ENCODE measurements at places on chromosomes 1 and 21.

DNA sequence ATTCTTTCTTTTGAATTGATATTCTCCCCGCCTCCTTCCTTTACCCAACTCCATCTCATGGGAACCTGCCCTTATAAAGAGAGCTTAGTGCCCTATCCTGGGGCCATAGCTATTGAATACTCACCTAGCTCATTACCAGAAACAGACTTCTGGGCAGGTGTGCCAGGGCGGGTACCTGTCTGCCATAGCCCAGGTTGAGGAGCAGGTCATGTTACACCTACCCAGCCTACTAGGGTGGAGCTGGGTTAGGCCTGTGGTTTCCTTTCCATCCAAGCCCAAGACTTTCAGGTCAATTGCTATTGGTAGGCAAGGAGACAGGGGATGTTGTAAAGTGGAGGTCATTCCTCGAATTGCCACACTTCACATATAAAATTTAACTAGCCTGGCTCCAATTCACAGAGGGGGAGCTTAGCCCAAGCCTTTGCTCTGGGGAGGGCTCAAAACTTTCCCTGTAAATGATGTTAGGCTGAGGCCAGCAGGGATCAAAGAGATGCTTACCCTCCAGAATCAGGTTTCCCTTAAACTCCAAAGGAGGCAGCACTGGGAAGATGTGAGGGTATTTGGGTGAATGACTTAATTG is 87.1 kb upstream of the IPO9 start:
- no peak for DNase-seq

DNA sequence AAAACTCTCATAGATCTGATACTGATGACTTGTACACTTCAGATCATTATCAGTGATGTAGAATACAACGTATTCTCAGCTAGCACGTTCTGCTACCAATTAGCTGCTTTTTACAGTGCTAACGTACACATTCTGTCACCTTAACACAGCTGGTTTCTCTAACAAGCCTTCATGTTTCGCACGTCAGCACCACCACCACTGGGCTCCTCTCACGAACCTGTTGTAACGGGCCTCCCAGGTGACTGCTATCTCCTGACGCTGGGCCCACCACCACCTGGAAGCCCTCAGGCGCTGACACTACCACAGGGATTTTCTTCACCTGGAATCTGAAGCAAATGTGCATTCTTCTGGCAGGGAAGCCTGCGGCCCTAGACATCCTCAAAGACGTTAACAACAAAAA is 19.8 kb downstream of the TOMM20 start:
- no peak for DNase-seq

DNA sequence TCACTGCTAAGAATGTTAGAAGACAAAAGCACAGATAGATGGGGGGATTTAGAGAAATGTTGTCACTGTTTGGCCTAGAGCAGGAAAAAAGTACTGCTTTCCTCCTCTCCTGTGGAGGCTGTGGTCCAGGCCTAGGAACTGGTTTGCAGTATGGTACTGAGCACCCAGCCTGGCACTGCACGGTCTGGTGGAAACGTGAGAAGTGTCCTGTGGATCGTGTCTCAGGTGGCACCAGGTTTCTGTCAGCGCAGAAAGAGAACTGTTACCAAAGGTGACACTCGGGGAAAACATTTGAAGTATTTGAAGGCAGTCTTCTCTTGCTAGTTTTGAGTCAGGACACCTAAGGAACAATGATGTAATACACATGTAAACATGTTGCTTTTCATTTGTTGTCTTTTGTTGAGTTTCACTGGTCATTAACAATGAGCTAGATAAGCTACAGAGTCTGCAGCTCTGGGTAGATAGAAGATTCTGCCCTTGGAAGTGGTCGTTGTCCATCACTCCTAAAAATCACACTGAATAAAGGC is 63.0 kb downstream of the B3GALNT2 start:
- no peak for DNase-seq

- DNase-seq: no peak
Observed at GRCh38 chr1:211485480-211485857, 6.5 kb downstream of the RD3 start.

DNA sequence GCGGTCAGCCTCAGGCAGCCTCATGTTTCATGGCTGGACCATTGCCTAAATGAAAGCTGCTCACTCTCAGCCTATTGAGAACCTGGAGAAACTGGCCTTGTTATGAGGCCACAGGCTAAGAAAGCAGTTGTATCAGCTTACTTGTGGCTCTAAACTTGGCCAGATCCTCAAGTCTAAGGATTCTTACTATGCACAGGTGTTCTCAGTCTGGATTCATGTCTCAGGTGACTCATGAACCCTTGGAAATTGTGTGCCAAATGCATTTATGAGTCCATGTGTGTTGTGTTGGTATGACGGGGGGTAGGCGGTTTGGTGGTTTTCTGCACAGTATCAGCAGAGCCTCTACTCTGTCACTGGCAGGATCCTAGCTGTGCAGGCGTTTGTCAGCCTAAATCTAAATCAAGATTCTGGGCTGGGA is 90.4 kb downstream of the ROR1 start:
- no peak for DNase-seq

GRCh38 chr1:118925651-118926050 is 62.5 kb downstream of the TBX15 start:
- DNase-seq: no peak

GRCh38 chr1:212977781-212978645 is 27.7 kb downstream of the VASH2 start:
- DNase-seq: no peak

- no peak for DNase-seq
Observed at GRCh38 chr1:214005708-214006107, 17.9 kb downstream of the PROX1 start.

DNA sequence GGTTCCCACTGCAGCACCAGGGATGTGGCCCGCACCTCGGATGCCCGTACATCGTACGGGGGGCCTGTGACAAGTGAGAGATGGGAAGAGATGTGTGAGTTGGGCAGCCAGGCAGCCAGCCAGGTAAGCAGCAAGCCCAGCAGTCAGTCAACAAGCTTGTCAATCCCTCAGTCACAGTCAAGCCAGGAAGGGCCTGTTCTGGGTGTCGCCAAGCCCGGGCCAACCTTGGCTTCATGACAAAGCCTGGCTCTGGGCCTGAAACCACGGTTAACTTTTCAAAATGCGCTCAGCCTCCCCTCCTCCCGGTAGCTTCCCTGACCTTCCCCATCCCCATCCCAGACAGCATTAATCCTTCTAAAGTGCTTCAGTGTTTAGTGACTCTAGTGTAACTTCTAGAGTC is 31.8 kb downstream of the MYOM3 start:
- DNase-seq: no peak

GRCh38 chr1:98143403-98143802 is 222.6 kb upstream of the DPYD start:
- no peak for DNase-seq

DNA sequence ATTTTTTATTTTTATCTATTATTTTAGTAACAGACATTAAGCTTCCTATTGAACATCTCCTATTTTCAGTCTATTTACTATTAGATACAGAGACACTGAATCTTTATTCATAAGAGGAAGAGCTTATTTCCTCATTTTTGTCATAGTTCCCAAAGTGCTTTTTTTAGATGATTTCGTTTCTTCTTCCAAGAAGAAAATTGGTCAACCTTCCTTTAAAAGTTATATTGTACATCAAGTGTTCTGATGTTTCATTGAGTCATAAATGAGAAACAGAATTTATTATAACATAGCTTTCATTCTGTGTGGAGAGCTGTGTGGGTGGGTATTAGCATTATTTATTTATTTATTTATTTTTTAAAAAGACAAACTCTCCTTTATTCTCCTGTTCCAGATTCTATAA is 50.6 kb upstream of the BACH1 start:
- no peak for DNase-seq

- no peak for DNase-seq
Observed at GRCh38 chr1:40274331-40274730, 16.3 kb downstream of the ZMPSTE24 start.

DNA sequence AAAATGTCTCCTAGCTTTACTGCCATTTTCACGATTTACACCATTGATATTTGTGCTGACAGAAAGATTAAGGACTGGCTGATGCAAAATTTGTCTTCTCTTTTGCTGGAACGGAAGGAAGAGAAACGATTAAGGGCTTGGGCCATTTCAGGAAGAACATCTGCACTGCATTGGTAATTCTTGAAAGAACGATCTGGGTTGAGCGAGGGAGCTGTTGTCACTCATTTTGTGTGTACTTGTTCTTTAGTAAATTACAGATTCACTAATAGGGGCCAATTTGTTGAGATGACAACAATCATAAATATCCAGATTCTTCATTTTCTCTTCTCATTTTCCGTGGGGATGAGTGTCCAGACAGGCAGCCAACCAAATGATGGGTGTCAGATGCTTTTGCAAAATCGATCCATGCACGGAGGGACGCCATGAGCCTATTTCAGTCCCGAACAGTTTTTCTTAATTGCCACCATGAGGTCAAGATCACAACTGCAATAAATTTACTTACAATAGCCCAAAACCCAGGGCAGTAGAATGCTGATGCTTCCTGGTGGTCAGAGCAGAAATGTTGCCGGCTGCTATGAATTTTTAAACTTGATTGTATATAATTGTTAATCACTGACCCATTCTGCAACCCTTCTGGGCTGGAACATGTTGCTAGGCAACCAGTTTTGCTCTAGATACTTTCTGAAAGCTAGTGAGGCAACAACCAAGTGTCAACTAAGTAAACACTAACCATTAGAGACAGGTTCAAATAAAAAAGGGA is 132.4 kb upstream of the TIAM1 start:
- no peak for DNase-seq

GRCh38 chr1:5876094-5876650 is 116.1 kb downstream of the NPHP4 start:
- DNase-seq: no peak

DNA sequence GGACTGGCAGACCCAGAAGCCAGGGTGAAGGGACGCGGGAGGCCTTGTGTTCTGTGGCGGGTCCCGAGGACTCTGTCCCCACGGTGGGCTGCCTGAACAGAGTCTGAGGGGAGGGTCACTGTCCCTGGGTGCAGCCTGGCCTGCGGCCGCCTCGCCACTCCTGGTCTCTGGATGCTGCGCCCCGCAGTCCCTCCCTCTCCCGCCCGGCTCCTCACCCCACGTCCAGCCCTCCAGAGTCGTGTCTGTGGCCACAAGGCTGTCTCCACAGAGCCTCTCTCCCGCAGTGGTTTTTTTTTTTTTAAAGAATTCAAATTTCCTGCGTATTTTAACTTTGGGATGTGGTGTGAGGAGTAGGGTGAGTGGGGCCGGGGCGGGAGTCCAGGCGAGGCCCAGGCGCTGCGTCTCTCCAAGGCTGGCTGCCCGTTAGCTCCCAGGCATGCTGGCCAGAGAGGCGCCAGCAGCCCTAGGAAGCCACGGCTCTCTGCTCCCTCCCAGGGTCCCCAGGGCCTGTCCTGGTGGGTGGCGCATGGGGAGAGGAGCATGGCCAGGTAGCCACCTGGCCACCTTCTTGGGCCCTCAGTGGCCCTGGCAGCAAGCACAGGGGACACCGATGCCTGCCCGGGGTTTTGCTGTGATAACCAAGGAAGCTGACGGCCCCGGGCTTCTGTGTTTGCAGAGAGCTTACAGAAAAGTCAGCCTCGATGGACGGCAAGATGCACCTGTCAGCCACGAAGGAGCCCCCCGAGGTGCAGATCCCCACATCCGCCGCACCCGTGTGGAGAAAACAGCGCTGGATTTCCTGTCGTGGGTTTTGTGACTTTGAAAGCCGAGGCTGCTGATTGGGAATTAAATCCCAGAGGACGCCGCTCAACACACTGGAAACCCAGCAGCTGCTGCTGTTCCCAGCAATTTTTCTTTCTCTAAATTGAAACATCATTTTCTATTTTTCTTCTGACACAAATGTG is 72.8 kb downstream of the MORN1 start:
- no peak for DNase-seq

DNA sequence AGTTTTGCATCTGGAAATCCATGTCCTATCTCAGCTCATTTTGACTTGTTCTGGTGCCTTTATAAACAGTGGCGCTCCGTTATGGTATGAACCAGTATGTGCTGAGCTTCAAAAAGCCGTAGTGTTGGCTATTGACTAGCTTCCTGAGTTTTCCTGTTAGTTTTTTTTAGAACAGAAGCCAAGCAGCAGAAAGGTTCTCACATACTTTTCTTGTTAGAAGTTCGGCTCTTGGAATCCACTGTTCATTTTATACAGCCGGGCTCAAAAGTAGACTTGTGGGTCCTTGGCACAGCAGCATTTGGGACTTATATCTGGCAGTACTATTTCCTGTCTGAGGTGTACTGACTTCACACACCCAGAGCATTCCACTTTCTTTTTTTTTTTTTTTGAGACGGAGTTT is 63.8 kb downstream of the TBCE start:
- no peak for DNase-seq

- DNase-seq: no peak
Observed at GRCh38 chr1:41664861-41665640, 180.6 kb upstream of the EDN2 start.

DNA sequence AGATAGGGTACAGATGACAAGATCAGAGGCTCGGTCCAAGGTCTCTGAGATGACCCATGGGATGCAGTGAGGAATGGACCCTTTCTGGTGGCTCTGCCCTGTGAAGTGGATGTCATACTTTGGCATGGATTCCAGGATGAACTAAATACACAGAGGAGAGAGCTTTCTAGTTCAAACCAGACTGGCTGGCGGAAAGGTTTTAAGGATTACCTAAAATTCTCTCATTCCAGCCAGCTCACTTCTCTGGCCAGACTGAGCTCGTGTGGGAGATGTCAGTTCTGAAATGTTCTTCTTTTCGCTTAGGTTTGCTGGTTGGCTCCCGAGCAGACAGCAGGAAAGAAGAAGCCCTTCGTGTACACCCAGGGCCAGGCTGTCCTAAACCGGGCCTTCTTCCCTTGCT is 6.2 kb downstream of the RNPEP start:
- DNase-seq: no peak

DNA sequence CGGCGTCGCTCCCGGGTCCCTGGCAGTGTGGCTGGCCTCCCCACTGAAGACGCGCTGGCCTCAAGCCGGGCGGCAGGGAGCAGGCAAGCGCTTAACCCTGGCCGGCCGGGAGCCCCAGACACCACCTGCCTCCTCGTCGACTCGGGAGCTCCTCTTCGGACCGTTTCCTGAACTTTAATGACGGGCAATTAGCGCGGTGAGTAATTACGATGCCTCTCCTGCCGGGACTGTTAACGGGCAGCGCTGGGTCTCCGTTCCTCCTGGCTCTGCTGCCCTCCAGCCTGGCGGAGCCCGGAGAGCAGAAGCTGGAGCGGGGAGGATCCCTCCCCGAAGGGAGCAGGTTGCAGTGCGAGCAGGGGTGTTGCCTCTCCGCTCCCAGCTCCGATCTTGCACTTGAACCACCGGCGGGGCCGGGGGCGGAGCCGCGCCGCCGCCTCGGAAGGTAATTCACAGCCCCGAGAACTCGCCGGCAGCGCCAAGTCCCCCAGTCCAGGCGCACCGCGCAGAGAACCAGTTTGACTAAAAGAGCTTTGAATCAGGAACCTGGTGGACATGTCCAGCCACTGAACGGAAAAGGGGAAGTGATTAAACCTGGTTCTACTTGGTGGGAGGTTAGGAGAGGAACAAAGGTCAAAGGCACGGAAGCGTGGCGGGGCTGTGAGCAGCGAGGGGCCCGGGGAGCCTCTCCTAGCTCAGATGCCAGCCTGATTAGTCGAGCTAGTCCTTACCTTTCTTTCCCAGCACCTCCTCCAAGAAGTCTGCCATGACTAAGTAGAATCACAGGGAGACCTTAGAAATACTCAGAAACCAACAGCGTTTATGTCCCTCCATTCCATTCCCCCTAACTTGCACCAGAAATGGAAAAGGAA is 18.3 kb upstream of the PLEKHA6 start:
- no peak for DNase-seq

GRCh38 chr1:26539722-26540121 is 10.2 kb downstream of the RPS6KA1 start:
- DNase-seq: no peak

GRCh38 chr1:219575563-219575962 is 37.3 kb downstream of the ZC3H11B start:
- DNase-seq: no peak

Measured in esophagus squamous epithelium (tissue), 5 donors.